Cortex of kidney (tissue), 1 donor: ENCODE measurements at places on chromosomes 6 and 20.

- DNase-seq: no peak
Measured at GRCh38 chr6:26163427-26164119, 76.3 kb downstream of the HFE start.

- no peak for DNase-seq
Measured at GRCh38 chr6:37689381-37689780, 8.3 kb downstream of the MDGA1 start.

DNA sequence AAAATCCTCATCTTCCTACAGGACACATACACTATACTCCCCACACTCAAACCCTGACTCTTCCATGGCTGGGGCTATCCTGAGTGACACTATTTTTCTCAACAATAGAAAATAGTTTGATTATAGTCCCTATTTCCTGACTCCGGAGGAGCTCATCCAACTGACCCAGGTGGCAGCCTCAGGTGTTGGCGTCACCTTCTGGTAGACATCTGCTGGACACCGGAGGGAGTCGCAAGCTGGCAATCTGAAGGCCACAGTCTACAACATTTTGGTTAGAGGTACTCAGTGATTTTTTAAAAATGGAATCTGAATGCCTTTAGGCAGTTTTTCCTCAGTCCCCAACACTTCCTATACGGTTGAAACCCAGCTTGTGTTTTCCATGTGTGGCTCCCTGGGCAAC lies 32.2 kb upstream of the OCSTAMP start:
- no peak for DNase-seq

GRCh38 chr6:27542485-27542884 lies 69.6 kb upstream of the ZNF184 start:
- no peak for DNase-seq

DNA sequence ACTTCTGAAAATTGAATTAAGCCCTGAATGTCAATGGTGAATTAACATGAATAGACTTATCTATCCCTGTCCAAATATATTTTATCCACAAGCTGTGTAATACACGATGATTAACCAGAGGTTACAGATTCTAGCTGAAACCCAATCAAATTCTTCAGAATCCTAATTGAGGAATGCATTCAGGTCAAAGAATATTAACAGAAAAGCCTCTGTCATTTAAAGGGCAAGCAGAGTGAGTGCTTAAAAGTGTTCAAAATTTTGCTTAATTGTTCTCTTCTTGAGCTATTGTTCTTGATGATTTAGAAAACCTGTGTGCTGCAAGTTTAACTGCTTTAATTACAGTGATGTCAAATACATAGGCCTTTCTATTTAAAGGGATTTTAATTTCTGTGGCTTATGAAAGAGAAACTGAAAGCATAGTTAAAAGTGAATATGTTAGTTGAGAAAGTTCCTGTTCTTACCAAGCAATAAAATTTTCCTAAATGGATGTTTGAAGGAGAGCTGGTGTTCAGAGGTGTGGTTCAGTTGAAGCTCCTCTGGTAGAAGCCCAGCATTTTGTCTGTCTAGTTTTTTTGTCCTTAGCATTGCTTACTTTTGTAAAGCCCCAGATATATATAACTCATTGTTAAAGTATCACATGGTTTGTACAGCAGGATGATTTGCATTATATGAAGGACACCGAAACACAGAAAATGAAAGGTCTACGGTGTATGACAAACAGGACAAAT lies 466.3 kb upstream of the PLCB4 start:
- DNase-seq: no peak

GRCh38 chr6:69096681-69097080 lies 461.6 kb downstream of the ADGRB3 start:
- no peak for DNase-seq

DNA sequence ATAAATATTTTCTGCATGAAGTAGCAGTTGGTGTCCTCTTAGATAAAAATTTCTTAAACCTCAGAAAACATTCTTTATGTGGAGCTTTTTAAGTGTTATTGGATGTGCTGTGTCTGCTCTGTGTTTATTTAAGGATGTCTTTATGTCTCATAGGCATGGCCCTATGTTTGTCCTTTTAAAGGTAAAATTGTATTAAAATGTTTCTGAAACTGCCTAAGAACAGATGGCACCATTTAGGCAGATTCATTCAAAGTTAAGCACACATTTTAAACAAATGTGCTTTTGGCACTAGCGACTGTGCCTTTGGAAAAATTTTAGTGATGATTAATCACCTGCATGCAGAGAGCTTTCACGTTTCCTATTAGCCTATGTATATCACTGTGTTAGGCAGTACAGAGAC lies 125.2 kb downstream of the KIF6 start:
- DNase-seq: no peak

- DNase-seq: no peak
Measured at GRCh38 chr6:134535831-134536230, 217.9 kb upstream of the SGK1 start.

DNA sequence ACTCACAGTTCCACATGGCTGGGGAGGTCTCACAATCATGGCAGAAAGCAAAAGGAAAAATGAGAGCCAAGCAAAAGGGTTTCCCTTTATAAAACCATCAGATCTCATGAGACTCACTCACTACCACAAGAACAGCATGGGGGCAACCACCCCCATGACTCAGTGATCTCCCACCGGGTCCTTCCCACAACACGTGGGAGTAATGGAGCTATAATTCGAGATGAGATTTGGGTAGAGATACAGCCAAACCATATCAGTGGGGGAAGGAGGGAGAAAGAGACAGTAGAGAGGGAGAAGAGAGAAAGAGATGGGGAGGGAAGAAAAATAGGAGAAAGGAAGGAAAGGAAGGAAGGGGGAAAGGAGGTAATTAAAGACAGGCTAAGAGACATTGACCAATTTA lies 30.1 kb downstream of the GMDS start:
- no peak for DNase-seq

GRCh38 chr20:47031004-47031403 lies 136.4 kb downstream of the EYA2 start:
- DNase-seq: no peak
